NCI-H2171 treated with DMSO at 0.1 percent for 48 hours (cell line): ENCODE measurements at places on chromosomes 3 and 15.

GRCh38 chr15:99511866-99512661 lies 53.7 kb upstream of the MEF2A start:
- peak; percentile 77 for DNase-seq

DNA sequence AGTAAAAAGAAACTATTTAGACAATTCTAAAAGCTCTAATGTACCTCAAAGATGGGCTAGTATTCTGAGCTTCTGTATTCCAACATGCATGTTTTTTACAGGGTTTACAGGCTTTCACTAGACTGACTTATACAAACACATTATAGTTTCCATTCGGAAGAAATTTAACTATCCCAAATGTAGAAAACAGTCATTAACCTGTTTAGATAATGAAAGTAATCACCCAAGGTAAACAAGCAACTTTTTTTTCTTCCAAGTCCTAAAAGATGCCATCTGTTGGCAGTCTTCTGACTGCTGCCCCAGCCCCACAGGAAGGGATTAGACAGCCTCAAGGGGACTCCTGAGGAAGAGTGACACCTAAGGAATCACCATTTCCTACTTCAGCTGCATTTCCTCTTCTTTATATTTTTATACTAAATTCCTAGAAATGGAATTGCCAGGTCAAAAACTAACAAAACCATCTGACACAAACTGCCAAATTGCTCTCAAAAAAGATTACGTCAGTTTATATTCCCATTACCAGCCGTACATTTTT lies 25.5 kb downstream of the SIN3A start:
- DNase-seq = peak; percentile 27

DNA sequence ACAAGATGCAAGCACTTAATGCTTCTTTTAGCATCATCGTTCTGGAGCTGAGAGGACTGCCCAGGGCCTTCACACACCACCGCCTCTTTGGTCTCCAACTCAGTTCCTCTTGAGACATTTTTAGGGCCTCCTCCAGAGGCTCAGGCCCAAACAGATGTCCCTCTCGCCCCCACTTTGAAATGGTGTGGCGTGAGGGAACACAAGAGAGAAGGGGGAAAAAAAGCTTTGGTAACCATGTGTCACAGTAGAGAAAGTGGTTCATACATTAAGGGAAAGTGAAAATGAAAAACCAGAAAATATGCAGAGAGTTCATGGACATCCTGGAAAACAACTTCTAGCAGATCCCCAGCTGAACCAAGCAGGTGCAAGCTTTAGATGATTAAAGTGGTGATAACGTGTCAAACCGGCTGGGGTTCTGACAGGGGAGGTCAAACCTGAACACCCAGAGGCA lies 33.1 kb upstream of the FOXP1 start:
- no peak for DNase-seq

GRCh38 chr15:49235446-49236124 lies 65.5 kb downstream of the GALK2 start:
- peak; percentile 91 for DNase-seq

DNA sequence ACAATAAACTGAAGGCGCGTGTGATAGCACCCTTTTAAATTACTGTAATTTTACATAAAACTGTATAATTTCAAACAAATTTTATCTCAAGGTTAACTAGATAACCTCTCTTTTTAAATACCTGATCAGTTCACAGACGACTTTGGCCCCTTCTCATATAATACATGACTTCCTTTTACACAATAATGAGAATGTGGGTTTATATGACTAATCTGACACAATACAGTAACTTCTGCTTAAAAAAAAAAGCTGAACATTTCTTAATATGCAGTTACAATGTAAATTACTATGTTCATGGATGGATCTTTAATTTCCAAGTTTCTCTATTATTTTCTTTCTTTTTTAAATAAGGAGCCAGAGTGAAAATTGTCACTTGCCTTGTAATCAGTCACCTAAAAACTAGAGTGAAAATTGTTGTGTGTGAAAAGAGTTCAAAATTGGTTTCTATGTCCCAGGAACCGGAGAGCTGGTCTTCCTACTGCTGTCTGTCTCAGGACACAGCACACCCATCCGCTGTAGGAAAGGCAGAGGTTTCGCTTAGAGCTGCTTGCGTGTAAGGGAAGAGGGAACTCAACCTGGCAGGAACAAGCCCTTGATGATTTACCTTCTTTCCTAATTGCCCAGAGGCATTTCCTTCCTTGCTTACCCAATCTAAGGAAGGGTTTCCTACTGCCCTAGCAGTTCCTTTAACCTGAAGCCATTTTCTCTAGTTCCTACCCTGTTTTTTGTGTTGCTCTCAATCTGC lies 33.3 kb downstream of the PLD1 start:
- no peak for DNase-seq
